T-helper 2 cell (primary cell): ENCODE measurements at places on chromosomes 5 and 9.

DNA sequence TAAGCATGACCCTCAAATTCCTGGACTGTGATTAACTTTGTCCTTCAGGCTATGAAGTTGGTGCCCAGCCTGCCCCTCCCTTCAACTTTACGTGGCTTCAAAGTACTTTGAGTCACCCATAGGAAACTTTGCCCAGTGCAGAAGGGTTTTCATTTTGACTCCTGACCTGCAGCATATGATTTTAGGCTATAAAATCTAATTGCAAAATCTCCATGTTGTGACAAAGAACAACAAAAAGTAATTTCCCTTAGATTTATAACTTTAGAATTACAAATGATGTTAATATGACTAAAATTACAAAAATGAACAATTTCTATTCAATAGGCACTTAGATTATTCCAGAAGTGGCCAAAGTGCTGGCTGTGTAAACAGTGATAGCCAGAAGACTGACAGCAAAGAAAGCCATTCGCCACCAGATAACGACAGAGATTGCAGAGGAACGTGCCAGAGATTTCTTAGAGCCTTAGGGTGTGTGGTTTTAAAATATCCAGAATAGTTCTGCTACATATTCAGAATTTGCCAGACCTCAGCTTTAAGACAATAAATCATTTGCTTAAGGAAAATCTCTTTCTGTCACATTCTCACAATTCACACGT, 197.4 kb downstream of the SEMA5A start:
- DNase-seq, result no peak

DNA sequence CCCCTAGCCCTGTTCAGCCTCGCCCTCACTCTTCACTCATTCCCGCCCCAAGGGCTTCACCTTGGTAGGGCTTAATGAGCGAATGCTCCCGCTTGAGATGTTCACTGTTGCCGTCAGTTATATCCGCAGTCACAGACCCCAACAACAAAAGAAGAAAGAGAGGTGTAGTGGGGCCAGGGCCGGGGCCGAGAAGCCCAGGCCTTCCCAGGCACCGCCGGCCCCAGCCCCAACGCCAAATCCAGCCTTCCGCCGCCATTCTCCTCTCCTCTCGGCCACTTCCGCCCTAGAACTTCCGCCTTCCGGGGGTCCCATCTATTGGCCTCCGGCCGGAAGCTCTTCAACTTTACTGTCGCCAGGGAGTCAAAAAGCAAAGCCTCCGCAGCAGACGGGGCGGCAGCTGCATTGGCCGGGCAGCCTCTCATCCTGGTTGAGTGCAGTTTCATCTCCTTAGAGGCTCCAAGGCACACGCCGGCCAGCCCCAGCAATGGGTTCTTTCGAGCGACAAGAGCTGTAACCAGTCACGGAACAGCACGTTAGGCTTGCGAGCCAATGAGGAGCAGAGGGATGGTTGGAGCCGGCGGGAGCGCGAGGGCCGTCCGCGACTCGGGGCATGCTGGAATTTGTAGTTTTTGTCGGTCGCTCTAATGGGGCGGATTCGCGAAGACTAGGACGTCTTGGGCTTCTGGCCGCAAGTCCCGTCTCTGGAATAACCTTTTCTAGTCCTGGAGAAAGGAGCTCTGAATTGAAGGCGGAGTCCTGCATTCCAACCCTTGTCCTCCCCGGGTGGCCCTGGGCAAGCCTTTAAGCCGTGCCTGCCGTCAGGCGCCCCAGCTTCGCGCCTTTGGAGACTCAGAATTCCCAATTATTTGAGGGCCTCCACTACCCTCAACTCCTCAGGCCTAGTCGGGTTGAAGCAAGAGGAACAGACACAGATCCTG, at the start of gene LMAN2:
Gene LMAN2 (minus strand): TSS at position 277 of the 938 bp plus-strand sequence. CDS start 21 bp downstream, at position 256.
- DNase-seq, result peak; percentile 82

DNA sequence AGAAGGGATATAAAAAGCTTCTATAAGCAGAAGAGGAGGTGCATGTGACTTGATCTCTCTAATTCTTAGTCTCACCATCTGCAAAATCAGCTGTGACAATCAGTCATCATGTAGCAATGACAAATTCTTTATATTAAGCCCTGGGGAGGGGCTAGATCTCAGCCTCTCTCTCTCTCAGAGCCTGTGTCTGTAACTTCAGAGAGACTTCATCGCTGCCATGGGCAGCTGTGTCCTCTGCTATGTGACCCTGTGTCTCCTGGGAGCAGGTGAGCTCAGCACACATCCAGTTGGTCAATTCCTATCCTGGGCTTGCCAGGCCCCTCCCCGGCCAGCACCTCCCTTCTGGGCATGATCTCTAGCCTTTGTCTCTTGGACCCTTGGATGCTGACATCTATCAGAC, 109.6 kb downstream of the ANKRD18B start:
- no peak for DNase-seq

DNA sequence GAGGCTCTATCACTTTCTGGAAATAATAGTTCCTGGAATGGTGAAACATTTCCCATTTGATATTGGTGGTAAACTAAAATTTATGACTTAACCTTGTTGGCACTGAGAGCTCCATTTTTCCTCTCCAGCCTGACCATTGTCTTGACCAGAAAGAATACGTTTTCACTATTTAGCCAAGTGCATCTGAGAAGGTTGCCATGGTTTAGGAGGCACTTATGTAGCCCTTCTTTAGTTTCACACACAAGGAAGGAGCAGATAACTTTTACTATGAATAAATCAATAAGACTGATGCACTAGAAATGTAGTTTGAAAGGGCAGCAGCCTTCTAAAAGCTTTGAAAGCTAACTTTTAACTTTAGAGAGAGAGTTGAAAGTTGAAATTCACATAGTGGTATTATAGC, 1045.5 kb upstream of the CDH6 start:
- DNase-seq, result no peak

DNA sequence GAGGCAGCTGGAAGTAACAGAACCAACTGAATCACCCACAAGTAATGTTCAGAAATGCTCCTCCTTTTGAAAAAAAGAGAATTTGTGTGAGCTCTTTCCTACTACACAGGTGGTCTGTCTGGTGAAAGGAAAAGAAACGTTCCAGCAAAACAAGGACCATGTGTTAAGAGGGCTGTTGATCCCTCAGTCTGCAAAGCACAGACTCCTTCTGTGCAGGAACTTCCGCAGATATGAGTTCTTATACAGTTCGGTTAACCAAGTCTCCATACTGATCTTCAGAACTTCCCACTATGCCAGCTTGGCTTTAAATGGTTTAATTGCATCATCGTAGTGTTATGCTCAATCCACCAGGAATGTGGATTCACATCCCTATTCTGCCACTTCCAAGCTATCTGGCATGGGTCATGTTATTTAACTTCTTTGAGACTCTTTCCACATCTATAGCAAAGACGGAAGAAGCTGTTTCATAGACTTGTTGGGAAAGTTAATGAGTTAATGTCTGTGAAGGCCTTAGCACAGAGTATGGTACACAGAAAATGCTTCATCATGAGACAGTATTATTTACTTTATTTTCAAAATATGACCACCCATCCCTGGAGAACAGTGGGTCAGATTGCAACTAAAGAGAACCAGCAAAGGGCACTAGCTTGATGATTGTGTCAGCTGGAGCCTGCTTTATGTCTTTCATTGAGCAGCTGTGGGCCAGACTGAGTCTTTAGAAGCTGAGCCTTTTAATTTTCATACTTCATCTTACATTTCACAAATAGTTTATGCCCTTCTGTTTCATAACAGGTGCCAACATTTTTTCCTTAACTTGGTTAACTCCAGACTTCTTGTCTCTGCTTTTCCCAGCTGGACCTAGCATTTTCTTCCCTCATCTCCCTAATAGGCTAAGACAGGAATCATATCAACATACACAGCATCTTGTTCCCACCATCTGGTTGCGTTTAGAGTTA, 89.9 kb downstream of the MAMDC2 start:
- no peak for DNase-seq

DNA sequence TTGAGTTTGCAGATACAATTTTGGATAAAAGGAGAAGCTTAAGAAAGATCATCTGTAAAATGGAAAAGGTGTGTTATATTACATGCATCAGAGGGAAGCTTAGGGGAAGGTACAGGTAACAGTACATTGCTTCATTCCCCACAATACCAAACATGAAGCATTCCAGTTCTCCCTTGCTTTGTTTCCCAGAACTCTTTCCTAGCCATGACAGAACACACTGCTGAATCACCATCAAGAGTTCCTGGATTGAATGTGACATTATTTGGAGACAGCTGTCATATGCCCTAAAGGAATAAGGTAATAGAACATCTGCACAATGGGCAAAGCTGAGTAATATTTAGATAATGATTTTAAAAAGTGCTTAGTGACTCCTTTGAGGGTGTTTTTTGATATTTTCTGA, 303.5 kb upstream of the ST8SIA4 start:
- DNase-seq, result no peak

GRCh38 chr5:84535281-84535680, 150.6 kb upstream of the EDIL3 start:
- DNase-seq, result no peak

- DNase-seq, result no peak
Measured at GRCh38 chr9:126708178-126708577, 94.5 kb downstream of the LMX1B start.
